Caco-2 (cell line): ENCODE measurements at places on chromosomes 6 and 20.

- no peaks in the 10 kb centered on the region for H3K36me3 ChIP-seq
- peaks cover 20% of the 10 kb centered on the region for H3K4me1 ChIP-seq
- H3K27me3 ChIP-seq = no peaks in the 10 kb centered on the region
- no peak overlapping the region for H3K27ac ChIP-seq
- DNase-seq = no peak
Observed at GRCh38 chr6:167487749-167488664, 163.1 kb downstream of the TTLL2 start.

DNA sequence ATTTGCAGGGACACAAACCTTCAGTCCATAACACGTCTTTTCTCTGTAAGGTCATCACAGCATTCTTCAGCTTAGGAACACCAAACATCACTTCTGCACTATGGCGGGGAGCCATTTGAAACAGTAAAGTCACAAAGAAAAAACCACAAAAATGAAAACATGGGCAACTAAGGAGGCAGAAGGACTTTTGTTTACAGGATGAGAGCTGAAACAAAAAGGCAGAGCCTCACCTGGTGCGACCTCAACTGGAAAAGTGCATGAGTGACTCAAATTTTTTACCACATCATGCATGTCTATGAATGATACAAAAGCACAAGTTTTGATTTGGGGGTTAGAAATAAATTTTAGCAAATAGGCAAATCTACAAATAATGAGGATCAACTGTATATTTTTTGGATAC, 68.2 kb upstream of the TNFAIP3 start:
- peaks cover 98% of the 10 kb centered on the region for H3K4me1 ChIP-seq
- DNase-seq = no peak
- no peak overlapping the region for H3K4me3 ChIP-seq
- peak overlapping the region; percentile 72 for H3K27ac ChIP-seq

- no peaks in the 10 kb centered on the region for H3K27me3 ChIP-seq
- no peaks in the 10 kb centered on the region for H3K4me1 ChIP-seq
- no peak for DNase-seq
- no peaks in the 10 kb centered on the region for H3K36me3 ChIP-seq
- H3K27ac ChIP-seq = no peak overlapping the region
Observed at GRCh38 chr6:4914420-4915159, 89.2 kb downstream of the RPP40 start.

DNA sequence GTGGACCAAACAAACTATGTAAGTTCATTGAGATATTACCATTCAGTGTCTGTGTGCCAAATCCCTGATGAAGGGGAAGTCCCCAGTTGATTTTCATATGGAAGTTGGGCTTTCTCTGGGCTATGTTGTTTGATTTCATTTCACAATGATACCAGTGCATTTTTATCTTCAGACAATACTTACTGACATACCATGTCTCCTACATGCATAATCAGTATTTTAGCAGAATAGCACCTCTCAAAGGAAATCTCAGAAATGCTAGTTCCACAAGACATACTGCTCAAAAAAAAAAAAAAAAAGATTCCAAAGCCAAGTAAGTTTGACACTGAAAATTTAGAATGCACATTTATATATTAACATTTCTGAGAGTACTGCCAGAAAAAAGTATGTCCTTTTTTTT, 168.8 kb upstream of the RNF217 start:
- no peak overlapping the region for H3K27ac ChIP-seq
- no peak for DNase-seq
- no peak overlapping the region for H3K4me3 ChIP-seq
- H3K4me1 ChIP-seq = no peaks in the 10 kb centered on the region
- no peaks in the 10 kb centered on the region for H3K27me3 ChIP-seq

- H3K36me3 ChIP-seq = no peaks in the 10 kb centered on the region
- H3K27ac ChIP-seq = peak overlapping the region; percentile 39
- DNase-seq = peak; percentile 28
- peaks cover 12% of the 10 kb centered on the region for H3K4me1 ChIP-seq
Observed at GRCh38 chr6:56459030-56459805, 183.5 kb downstream of the DST start.

GRCh38 chr6:13920552-13920951, 4.2 kb upstream of the RNF182 start:
- no peak overlapping the region for H3K27ac ChIP-seq
- 0 out of 2 replicates have a peak, but pooled peaks cover 4% of the 10 kb centered on the region for H3K4me1 ChIP-seq
- peaks cover 1% of the 10 kb centered on the region for H3K27me3 ChIP-seq
- H3K36me3 ChIP-seq = no peaks in the 10 kb centered on the region
- H3K4me3 ChIP-seq = no peak overlapping the region

- H3K36me3 ChIP-seq = no peaks in the 10 kb centered on the region; the same call in 1 of the 2 replicates
- H3K27ac ChIP-seq = no peak overlapping the region
- DNase-seq = no peak
- H3K27me3 ChIP-seq = no peaks in the 10 kb centered on the region
- no peak overlapping the region for H3K4me3 ChIP-seq
Observed at GRCh38 chr6:3289664-3290055, 30.9 kb downstream of the PSMG4 start.
